NCI-H187 treated with DMSO at 0.1 percent for 48 hours (cell line): ENCODE measurements at places on chromosomes 3 and 15.

GRCh38 chr15:67296684-67297083, 42.1 kb downstream of the IQCH start:
- DNase-seq, result no peak

GRCh38 chr3:161540594-161540993, 44.0 kb downstream of the OTOL1 start:
- no peak for DNase-seq

GRCh38 chr3:127015282-127016042, 32.5 kb downstream of the PLXNA1 start:
- no peak for DNase-seq

DNA sequence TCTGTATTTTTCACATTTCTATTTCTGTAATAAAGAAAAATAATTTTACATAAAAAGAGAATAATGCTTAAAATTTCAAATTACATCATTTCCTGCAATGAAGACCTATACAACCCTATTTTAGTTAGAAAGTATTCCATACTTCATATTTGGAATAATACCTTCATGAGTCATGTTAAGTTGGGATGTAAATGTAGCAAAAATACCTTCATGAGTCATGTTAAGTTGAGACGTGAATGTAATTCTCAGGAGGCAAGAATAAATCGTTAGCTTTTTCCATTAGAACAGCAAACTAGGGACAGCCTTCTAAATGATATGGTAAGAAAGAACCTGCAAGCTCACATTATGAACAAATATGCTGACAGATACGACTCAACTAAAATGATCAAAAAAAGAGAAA, 91.9 kb downstream of the NAALADL2 start:
- DNase-seq, result no peak

DNA sequence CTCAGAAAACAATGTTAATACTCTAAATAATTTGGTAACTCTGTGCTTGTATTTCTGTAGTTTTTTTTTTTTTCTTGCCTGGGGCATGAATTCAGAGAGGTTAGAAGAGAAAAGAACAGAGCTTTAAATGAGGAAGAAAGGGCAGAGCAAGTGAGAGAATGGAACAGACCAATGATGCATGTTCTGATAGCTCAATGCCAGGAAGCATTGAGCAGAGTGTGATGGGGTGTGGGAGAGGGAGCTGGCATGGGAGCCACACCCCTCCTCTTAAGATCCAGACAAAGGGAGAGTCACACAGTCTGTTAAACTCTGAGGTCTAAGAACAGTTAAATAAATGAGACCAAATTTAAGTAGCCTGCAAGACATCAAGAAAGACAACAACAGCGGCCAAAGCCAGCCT, 538.6 kb downstream of the TUSC7 start:
- DNase-seq, result no peak

DNA sequence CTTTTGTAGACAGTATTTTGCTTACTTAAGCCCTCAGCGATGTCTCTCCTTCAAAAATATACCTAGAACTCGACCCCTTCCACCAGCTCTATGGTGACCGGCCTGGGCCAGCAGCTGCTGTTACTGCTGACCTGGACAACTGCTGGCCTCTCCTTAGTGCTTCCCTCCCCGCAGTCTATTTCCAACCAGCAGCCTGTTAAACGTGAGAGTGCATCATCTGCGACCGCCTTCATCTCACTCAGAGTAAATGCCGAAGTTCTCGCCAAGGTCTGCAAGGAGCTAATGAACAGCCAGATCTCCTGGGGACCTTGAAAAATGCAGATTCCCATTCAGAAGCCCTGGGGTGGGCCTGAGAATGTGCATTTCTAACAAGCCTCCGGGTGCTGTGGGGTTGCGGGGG, 86.7 kb downstream of the RPLP1 start:
- no peak for DNase-seq
